ENCODE measurements at places on chromosomes 3 and 15. TPM values are rescaled to one million over a fixed set of nuclear protein-coding genes. Genes with fewer than 3 reads are reported as not detected.

Gene SMCO1
- not detected for total RNA-seq

- no peak for DNase-seq
These were observed 2.2 kb downstream of the TRPC1 start for GRCh38 chr3:142726017-142726416.

DNA sequence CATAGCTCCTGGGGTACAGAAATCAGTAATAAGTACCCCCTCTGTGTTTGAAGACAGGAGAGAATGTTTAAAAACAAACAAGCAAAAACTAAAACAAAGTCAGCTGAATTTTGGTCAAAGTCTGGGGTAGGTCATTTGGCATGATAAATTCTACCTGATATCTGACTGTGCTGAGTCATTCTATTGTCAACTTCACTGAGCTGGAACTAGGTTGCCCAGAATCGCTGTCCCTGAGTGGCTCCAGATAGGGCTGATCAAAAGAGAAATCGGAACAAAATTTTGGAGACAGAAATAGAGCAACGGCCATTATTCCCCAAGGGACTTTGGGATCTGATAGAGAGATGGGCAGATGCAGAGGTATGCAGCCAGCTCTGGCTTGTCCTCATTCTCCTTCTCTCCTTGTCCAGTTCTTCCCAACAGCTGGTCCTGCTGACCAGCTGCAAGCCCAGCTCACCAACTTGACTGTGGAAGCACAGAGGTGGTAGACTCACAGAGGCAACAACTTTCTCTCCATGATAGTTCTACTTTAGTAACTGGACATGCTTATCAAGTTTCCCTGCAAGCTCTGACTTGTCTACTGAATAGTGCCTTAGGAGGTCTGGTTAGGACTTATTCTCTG lies 57.3 kb upstream of the MYRIP start:
- DNase-seq, result no peak

Gene GATA2
- 0.09 TPM for total RNA-seq

GRCh38 chr15:74547616-74548015 lies 6.6 kb downstream of the ARID3B start:
- no peak for DNase-seq

Data from neural progenitor cell (in vitro differentiated cells).